ENCODE measurements at places on chromosomes 11 and 22.

- DNase-seq: no peak
These were observed 84.4 kb upstream of the TENM4 start for GRCh38 chr11:79525257-79525656.

GRCh38 chr22:20589614-20590476 is 82.4 kb downstream of the MED15 start:
- no peak for DNase-seq

GRCh38 chr11:68810164-68810563 is 31.6 kb downstream of the CPT1A start:
- DNase-seq: no peak

- no peak for DNase-seq
These were observed 107.3 kb downstream of the FCHSD2 start for GRCh38 chr11:73034777-73035176.
